ENCODE measurements at places on chromosomes 5 and 9.

GRCh38 chr9:94881023-94881422 lies 154.5 kb downstream of the AOPEP start:
- no peak for DNase-seq

DNA sequence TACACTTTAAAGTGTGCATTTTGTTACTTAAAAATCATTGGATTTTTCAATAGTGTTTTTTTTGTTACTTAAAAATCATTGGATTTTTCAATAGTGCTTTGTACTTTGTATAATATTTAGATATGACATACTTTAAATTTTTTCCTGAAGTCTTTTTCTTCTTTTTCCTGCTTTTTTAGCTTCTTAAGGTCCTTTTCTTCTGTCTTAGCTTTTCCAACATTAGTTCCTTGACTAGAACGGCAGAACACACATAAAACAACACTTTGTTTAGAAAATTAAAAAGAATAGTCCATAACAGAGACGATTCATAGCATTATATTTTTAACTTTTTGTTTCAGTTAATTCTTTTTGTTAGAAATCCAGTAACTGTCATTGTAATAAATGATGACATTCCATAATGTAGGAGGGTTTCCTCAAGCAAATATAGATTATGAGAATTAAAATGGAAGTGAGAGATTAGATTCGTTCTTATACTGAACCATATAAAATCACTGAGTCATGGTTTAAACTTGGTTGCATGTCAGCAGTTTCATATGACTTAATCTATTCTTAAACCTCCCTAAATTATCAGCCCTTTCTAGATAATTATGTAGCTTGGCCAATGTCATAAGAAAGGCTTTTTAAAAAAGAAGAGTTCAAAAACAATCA lies 45.3 kb upstream of the RICTOR start:
- DNase-seq: peak; percentile 60

DNA sequence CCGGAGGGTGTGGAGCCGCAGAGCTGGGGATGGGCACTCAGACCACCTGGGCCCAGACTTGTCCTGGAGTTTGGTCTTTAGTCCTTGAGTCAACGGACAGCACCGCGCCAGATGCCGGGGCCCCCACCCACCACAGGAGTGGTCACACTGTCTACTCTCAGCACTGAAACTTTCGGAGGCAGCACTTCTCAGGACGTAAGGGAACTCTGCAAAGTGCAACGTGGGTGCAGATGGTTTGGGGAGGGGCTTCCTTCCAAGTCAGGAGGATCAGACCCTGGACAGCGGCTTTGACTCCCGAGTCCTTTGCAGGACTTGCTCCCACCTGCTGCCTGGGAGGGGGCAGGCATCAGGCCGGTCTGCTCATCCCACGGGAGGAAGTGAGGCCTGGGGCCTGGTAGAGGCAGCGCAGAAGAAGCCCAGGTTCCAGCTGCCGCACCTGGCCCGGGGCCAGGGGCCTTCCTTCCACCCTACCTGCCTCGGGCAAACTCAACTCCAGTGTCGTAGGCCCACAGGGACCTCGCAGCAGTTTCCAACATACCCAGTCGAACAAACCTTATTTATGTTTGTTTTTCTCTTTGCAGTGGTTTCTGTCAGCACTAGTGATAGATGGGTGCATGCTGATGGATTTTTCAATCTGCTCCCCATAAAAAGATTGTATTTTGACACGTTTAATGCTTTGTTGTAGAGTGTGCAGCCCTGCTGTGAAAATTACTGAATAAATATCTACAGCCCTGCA lies 149.8 kb upstream of the PPP1R26 start:
- DNase-seq: no peak

DNA sequence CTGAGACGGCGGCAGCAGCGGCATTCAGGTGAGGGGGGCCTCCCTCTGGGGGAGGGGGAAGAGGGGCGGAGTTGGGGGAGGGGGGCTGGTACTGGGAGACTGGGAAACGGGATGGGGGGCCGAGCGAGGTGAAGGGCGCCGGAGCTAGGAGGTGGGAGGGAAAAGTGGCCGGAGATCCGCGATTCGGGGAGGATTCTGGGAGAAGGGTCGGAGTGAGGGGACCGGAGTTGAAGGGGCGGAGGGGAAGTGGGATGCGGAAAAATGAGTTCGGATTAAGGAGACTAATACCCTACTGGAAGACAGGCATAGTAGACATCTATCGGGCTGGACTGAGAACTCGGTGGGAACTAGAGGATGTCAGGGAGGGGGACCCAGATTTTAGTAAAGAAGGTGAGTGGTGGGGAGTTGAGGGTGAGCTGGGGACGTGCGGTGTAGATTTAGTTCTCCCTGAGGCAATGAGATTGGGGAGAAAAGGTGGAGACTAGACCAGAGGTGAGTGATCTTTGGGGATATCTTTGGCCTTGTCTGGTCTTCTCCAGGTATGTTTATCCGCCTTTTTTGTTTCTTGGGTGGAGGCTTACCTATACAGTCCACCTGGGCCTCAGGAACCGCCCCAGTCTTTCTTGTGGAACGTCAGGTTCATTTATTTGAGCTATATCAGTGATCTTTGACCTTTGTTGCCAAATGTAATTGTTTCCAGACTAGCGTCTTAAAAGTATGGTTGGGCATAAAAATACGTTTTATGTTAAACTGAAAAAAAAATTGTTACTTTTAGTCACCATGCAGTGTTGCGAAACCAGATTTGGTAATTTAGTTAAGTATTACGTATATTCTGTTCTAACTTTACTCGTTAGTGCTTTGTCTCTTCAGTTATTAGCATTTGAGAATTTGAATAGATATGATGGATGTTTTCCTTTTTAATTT lies 632 bp downstream of the UBAP1 start:
- peak; percentile 8 for DNase-seq

- no peak for DNase-seq
These were observed 187.3 kb downstream of the EFNA5 start for GRCh38 chr5:107483231-107484024.

- DNase-seq: no peak
These were observed 7.9 kb downstream of the C9orf50 start for GRCh38 chr9:129612815-129613519.

DNA sequence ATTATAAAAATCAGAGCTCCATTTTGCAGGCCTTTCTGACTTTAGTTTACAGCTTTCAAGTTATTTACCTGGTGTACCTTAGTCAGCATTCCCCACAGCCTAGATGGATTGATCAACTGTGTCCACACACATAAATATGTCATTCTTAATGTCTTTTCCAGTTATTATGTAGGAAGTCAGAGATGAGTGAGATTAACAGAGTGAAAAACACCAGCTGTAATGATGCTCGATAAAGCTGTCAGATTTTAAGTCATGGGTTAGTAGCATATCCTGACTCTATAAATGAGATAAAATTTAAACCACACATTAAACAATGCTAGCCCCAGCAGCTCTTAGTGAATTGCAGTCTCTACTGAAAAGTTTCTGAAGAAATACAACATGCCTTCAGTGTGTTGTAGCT lies 48.9 kb downstream of the NUDT12 start:
- DNase-seq: peak; percentile 43
